ENCODE measurements at places on chromosomes 11 and 22.

DNA sequence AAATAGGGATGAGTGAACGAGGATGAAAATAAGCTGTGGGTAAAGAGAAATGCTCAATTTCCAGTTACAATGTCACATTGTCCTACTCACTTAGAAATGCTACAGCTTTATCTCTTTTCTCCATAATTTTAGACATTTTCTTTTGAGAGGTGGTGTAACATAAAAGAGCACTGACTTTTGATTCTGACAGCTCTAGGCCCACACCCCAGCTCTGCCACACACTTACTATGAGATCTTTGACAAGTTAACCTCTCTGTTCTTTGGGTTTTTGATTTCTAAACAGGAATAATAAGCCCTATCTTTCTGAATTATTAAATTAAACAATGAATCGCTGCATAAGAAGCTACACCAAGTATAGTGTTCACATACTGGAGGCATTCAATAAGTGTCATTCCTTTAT is 228.3 kb upstream of the PITPNB start:
- no peak for DNase-seq

GRCh38 chr11:11170352-11171084 is 182.5 kb downstream of the CSNK2A3 start:
- DNase-seq: no peak

DNA sequence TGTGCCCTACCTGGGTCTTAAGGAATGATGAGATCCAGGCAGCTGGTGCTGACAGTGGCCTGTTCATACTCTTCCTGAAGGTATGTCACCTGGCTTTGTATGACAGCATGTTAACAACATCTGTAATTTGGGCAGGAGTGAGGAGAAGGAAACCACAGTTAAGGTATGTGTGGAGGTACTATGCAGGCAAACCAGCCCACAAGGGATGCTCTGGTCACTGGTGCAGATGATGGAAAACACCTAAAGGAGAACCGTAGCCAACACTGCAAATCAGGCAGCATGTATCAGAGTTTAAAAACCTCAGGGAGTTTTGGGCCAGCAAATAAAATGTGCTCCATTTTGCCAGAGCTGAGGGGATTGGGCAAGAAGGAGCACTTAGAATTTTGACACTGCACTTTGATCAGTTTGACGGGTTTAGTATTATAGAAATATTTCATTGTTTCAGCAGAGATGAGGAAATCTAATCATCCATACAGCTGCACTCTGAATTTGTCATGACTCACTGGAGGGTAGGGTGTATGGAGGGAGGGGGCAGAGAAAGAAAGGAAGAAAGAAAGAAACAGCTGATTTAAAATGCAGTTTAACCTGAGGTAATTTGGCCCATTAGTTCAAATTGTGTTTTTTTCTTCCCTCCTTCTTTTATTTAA is 260.9 kb downstream of the KIRREL3 start:
- no peak for DNase-seq

DNA sequence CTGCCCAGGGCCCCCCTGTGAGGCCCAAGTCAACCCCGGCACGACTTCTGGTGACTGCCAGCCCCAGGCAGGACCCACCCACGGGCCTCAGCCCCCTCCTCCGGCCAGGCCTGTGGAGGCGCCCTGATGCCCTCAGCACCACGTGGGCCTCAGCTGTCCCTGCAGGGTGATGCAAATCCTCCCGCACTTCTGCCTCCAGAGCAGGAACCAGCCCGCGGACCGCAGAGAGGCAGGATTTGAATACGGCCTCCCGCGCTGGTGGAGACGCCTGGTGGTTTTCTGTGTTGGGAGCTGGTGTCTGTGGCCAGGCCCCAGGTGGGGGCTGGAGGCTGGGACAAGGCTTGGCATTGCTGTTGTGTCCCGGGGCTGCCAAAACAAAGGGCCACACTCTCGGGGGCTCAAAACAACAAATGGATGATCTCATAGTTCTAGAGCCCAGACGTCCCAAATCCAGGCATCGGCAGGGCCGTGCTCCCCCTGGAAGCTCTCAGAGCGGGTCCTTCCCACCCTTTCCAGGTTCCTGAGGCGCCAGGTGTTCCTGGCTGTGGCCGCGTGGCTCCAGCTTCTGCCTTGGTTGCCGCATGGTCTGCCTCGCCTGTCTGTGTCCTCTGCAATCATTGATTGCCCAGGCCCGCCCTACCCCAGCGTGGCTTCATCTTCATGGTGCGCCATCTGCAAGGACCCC is 19.4 kb downstream of the TRPM5 start:
- DNase-seq: no peak

DNA sequence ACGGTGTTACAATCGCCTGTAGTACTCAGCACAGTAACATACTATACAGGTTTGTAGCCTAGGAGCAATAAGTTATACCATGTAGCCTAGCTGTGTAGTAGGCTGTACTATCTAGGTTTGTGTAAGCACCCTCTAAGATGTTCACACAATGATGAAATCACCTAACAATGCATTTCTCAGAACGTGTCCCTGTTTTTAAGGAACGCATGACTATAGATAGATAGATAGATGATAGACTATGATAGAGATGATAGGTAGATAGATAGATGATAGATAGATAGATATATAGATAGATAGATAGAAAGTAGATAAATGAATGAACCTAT is 203.9 kb downstream of the FAM76B start:
- DNase-seq: peak; percentile 50

- no peak for DNase-seq
Observed at GRCh38 chr11:114354076-114354475, 46.2 kb downstream of the C11orf71 start.

- no peak for DNase-seq
Observed at GRCh38 chr11:125147280-125147679, 17.3 kb upstream of the PKNOX2 start.

GRCh38 chr11:36436064-36436463 is 74.0 kb downstream of the TRAF6 start:
- DNase-seq: no peak

- DNase-seq: peak; percentile 21
Observed at GRCh38 chr11:61967924-61968757, 707 bp upstream of the FTH1 start.

- DNase-seq: peak; percentile 95
Observed at GRCh38 chr22:42959576-42960509, 55.1 kb downstream of the PACSIN2 start.

DNA sequence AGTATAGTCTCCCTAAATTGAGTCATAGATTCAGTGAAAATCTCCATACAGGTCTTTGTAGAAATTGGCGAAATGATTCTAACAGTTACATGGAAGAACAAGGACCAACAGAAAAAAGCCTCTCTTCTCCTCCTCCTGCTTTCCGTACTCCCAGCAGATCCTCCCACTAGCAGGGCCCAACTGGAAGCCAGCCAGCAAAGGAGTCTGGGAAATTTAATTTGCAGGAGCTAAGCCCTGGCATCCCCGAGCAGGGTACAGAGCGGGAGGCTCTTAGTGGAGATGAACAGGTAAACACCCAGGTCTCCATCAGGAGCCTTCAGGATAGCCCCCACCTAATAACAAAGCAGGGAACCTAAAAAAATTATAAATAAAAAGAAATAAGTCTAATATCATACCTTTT is 1473.8 kb downstream of the TBC1D22A start:
- DNase-seq: no peak

GRCh38 chr11:88178191-88178590 is 2.9 kb upstream of the RAB38 start:
- DNase-seq: no peak

- DNase-seq: no peak
Observed at GRCh38 chr11:47148270-47148669, 28.4 kb downstream of the ARFGAP2 start.

DNA sequence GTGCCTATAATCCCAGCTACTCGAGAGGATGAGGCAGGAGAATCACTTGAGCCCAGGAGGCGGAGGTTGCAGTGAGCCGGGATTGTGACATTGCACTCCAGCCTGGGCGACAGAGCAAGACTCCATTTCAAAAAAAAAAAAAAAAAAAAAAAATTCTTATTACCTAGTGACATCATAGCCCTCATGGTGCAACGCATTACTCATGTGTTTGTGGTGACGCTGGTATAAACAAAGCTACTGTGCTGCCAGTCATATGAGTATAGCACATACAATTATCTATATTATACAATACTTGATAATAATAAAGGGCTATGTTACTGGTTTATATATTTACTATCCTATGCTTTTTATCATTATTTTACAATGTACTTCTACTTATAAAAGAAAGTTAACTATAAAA is 41.2 kb downstream of the OR2AT4 start:
- DNase-seq: peak; percentile 59

GRCh38 chr11:102448869-102449224 is 3.7 kb downstream of the TMEM123 start:
- no peak for DNase-seq

DNA sequence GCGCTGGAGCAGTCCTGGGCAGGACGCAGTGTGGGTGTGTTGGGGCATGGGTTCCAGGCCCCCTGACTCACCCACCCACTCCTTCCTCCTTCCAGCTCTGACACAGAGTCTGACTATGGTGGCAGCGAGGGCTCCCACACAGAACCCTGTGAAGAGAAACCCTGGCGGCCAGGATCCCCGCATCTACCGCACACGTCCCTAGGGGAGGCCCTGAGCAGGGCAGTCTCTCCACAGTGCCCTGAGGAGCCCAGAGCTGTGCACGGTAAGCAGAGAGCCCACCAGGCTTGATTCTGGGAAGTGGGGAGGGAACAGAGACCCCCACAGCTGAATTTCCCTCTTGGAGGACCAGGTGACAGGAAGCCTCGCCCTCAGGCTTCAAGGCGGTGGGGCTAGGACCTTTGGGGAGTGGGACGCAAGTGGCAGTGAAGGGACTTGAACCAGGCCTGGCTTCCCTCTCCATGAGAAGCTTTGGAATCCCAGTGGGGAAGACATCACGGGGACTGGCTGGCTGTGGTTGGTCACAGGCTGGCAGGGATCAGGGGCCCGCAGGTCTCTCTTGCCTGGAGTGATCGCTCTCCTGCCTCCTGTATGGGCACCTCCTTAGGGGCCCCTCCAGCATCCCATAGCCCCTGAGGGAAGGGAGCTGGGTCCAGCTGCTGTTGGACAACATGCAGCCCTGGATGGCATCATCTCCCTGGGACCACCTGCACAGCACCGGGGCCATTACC is 96.4 kb upstream of the PARVA start:
- DNase-seq: no peak

- DNase-seq: no peak
Observed at GRCh38 chr11:59818572-59818971, 8.0 kb upstream of the MRPL16 start.
